ENCODE measurements at places on chromosomes 11 and 22.

DNA sequence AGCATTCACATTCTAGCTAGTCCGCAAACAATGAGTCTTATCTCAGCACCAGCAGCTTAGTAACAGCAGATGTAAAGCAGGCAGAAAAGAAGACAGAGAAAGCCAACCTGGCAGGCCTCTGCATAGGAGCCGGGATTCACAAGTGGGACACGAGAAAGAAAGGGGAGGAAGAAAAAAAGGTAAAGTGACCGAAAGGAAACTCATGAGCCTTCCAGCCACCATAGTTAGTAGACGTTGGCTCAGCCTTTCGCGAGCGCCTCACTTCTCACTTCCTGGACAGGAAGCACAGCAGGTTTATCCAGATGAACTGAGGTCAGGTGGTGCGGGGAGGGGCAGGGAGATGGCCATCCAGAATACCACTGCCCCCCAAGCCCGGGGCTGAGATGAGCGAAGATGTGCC lies 19.7 kb upstream of the KAT5 start:
- DNase-seq: no peak

DNA sequence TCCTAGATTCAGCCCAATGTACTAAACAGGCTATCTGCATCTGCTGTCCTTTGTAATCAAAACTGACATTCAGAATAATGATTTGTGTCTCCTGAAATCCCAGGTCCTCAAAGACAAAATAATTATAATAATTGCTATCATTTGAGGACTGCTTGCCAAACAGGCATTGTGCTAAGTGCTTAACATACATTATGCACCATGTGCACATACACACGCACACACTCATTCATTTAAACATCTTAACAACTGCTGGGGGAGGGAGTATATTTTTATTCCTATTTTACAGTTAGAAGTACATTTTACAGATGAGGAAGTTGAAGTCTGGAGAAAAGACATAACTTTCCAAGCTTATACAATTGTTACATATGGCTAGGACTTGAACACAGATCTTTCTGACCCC lies 308.0 kb upstream of the ZC3H12C start:
- DNase-seq: no peak

- DNase-seq: no peak
Observed at GRCh38 chr11:109425554-109425953, 3.6 kb downstream of the C11orf87 start.

DNA sequence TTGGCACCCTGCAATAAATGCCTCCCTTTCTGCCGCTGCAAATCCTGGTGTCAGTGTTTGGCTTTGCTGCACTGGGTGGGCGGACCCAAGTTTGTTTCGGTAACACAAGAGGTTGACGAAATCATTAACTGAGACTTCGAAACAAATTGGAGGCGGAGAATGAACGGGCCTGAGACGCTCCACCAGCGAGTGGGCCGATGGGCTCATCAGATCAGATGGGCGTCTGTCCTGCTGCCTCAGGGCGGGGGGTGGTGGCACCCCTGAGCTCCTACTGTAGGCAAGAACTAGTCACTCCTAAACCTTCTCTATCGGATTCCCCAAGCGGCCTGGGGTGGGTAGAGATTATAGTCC lies 918 bp upstream of the CAPN5 start:
- DNase-seq: no peak

Measured in AG04450 (cell line).